ENCODE measurements at places on chromosomes 13 and 19.

- DNase-seq = no peak
These were observed 27.1 kb upstream of the CCNA1 start for GRCh38 chr13:36405151-36405550.

- no peak for DNase-seq
These were observed 113.5 kb downstream of the COG6 start for GRCh38 chr13:39768962-39769361.

GRCh38 chr13:46339035-46339666, 47.9 kb downstream of the RUBCNL start:
- peak; percentile 95 for DNase-seq

DNA sequence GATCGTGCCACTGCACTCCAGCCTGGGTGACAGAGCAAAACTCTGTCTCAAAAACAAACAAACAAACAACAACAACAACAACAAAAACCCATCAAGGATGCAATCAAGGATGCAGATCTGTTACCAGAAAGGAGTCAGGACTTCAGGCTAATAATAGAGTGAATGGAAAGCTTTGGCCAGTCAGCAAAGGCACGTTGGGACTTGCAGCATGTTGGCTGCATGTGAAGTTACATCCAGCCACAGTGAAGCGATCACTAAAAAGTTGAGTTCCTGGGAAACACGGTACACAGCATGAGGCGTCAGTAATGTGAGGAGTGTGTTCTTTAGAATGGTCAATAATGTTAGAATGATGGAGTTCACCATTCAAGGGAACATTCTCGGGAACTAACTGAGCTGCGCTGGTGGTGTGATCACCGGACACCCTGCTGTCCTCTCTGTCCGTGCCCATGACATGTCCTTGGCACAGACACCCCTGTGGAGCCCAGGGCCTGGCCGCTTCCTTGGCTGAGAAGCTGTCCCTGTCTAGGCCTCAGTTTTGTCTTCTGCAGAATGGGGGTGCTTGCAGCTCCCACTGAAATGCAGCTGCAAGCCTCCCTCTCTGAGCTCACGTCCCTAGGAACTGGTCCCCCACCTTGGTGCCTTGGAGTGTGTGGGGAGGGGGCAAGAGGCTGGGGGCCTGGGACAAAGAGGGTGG, 2.3 kb upstream of the LGALS7B start:
- no peak for DNase-seq

GRCh38 chr13:32737111-32737571, 150.9 kb downstream of the PDS5B start:
- DNase-seq = no peak

DNA sequence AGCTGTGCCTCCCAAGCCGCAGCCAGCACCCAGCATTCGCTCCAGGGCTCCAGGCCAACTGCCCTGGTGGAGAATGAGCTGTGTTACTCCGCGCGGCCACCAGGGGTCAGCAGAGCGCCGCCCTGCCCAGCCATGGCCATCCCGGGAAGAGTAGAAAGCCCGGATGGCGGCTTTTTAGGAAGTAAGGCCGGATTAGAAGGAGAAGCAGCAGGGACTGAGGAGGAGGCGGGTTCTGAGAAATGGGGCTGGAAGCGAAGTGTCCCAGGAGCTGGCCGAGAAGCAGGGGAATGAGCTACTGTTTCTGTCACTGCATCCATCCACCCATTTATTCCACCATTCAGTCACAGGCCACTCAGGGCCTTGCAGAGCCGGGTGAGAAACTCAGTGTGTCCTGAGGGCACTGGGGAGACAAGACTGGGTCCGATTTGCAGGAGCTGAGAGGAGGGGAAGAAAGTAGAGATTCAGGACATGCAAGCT, 6.6 kb upstream of the NPAS1 start:
- DNase-seq = peak; percentile 88

- no peak for DNase-seq
These were observed 274.4 kb downstream of the TDRD3 start for GRCh38 chr13:60671386-60671785.

DNA sequence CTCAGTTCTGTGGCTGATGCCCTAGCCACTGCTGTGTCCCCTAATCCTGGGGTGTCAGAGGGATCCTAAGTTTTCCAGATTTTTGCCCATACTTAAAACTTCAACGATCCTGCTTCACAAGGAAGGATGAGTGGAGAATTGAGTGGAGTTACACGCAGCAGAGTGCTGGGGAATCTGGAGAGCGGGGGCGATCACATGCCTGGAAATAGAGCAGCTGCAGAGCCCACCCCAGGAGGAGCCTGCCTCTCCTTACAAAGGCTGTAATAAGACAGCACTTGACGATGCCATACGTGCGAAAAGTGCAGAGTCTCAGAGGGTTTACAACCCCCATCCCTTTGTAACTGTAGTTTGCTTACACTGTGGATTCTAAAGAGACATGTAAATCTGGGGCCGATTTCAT, 40.6 kb downstream of the SUGP2 start:
- no peak for DNase-seq

DNA sequence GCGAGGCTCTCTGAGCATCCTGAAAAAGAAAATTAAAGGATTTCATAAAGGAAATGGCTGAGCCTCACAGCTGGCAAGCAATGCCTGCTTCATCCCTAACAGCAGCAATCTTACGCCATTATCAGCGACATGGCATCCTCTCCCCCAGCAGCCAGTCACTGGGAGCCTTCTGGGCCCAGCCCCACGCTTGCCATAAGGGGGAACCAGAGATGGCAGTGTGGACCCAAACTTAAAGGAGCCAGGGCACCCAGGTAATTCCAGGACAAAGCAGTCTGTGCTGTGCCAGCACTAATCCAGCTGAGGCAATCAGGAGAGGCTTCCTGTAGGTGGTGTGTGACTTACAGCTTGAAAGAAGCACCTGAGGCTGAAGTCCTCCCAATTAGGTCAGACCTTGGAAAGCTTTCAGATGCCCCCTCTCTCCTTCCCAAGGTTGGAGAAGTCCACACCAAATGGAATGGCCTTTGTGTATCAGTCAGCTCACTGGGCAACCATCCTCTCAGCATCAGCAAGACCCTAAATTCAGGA, 10.3 kb downstream of the VSTM2B start:
- no peak for DNase-seq

DNA sequence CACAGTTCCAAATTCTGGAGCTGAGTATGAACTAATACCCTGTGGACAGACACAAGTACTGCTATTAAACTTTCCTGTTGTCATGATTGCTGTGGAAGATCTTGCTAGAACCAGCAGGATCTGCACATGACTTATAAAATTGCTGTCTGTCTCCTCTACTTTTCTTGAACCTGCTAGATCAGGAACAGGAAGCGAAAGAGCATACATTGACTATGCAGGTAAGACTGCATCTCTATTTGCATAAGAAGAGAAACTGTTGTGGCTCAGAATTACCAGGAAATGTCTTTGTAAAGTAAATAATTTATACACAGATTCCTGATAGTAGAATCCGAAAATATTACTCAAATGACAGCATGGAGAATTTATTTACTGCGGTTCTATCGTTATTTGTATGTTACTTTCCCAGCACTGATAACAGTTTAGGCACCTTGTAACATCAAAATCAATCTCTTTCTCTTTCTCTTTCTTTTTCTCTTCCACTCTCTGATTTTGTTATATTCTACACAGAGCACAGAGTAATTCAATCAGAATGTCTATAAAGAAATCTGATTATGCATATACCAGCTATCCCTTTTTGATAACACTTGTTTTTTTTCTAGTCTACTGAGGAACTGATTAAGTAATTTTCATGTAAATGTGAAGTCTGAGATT, 226.5 kb downstream of the MYO16 start:
- no peak for DNase-seq

Data from suppressor macrophage treated with lipopolysaccharide for 1 hour (primary cell).